Transverse colon (tissue), 4 donors: ENCODE measurements at places on chromosomes 1 and 21.

GRCh38 chr1:234018816-234019215, 114.3 kb downstream of the SLC35F3 start:
- no peak for DNase-seq

GRCh38 chr1:17735793-17736192, 19.3 kb upstream of the ACTL8 start:
- no peak for DNase-seq

DNA sequence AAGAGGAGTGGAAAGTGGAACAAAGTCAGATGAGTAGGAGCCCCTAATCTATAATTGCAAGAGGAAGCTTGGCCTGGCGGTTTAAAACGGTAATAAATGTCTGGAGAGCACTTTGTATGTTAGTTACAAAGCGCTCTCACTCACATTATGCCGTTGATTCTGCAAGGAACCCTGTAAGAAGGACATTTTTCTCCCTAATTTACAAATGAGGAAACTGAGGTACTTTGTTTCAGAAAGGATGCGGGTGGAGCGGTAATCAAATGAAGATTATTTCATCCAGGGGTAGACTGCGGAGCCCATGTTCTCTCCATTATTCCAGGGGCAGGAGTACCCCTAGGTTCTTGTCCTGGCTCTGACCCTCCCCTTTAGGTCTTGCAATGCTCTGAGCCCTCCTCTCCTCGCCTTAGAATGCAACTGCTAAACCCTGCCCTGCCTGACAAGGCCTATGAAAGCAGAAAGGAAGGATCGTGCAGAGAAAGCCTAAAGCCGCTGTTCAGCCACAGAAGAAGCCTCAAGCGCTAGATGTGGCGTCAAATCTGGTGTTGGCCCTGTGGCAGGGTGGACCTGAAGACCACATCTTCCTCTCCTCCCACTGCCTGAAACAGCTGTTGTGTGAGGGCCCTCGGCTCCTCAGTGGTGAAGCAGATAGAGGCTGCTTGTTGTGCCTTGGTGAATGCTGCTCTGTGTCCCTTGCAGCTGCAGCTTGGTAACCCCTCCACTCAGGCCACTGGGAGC, 588 bp upstream of the PACC1 start:
- no peak for DNase-seq

DNA sequence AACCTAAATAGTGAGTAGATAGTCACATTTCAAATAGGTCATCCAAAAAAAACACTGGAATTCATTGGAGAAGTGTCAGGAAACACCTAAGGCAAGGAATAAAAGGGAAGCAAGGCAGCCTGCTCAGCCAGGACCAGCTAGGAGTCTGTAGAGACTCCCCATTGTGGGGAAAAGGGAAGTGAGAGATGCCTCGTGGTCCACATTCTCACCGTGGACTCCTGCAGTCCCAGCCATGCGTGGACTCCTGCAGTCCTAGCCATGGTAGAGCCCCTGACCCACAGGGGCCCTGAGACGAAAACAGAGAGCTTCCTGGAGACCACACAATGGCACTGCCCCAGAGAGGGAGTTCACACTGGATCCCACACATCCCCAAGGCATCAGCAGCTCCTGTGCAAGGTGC, 97.5 kb downstream of the LRIG2 start:
- DNase-seq = no peak

DNA sequence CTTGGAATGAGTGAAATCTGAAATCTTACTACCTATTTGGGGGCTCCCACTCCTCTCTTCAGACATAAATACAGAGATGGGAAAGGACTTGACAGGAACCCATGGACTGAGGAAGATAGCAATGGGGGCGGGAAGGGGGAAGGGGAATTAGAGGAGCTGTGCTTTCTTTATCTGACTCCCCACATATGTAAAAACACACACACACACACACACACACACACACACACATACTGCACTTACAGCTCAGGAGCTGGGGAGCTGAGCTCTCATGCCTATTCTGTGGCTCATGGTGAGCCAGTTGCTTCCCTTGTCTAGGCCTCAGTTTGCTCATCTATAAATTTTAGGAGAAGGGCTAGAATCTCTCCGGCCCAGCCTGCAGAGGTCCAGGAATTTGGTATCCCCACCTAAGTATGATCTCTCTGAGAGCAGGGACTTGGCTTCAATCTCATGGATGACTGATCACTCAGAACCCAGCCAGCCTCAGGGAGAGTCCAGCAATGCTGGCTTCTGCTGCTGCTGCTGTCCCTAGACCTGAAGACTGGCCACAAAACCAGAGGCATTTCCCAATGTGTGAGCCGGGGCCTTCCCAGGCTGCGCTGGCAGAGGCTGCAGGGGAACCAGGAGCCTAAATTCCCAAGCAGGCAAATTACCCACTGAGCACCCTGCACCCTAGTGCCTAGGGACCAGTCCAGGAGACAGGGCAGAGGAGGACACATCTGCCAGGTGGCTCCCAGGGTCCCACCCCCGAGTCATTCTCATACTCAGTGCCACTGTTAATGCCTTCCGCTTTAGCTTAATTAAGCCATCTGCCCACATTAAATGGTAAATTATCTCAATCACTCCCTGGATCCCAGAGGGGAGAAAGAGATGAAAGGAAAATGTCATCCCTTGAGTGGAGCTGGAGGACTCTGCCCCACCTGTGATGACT, 57.5 kb upstream of the RBM15 start:
- DNase-seq = no peak

GRCh38 chr21:38310646-38311485, 54.1 kb downstream of the KCNJ15 start:
- DNase-seq = no peak

DNA sequence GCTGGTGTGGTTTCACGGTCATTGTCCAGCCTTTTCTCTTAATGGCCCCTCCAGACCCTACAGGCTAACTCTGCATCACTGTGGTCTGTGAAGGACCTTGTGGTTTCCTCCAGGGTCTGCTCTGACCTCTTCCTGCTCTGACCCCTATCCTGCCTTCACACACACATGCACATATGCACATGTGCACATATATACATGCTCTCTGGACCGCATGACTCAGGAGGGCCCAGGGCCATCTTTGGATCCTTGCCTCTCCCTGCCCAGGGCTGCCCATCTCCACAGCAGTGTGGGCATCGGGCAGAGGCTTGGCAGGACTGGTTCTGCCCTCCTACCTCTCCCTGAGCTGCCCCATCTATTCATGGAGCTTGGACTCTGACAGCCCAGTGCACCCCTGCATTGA, 510.9 kb downstream of the PTPRU start:
- no peak for DNase-seq

- no peak for DNase-seq
Measured at GRCh38 chr1:207103892-207104373, at the start of gene C4BPA. Gene C4BPA, plus strand, starts transcription at chr1:207104233. Its CDS starts 8,793 bp downstream, at chr1:207113026.

- DNase-seq = no peak
Measured at GRCh38 chr1:110916669-110917306, 43.8 kb downstream of the CD53 start.

DNA sequence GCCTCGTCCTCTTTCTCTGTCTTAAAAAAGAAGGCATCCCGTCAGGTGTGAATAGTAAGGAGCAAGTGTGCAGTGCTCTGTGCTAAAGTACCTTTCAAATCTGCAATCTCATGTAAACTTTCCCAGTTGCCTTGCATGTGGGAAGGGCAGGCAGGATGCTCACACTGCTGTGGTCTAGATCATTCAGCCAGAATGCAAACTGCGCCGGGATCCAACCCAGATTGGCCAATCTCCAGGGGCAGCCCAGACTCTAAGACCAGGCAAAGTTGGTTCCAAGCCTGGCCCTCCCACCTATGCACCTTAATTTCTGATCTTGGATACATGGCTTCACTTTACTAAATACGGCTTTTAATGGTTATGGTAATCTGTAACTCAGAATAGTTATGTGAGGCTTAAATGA, 3.2 kb upstream of the MAP1LC3C start:
- no peak for DNase-seq

GRCh38 chr1:12607263-12607662, 10.7 kb downstream of the DHRS3 start:
- DNase-seq = no peak

GRCh38 chr1:150281758-150282557, at the start of gene CIART:
Gene CIART, plus strand, starts transcription at chr1:150282554. Its CDS starts 714 bp downstream, at chr1:150283268.
- peak; percentile 82 for DNase-seq

GRCh38 chr1:113617438-113618141, 141.7 kb downstream of the PHTF1 start:
- DNase-seq = no peak

GRCh38 chr1:229229721-229230139, 41.2 kb upstream of the RAB4A start:
- peak; percentile 40 for DNase-seq

- DNase-seq = no peak
Measured at GRCh38 chr1:31764312-31765040, at the start of gene ADGRB2. Gene ADGRB2, minus strand, starts transcription at chr1:31764340. Its CDS starts 7,119 bp downstream, at chr1:31757221.

- no peak for DNase-seq
Measured at GRCh38 chr1:176033881-176034280, 173.2 kb downstream of the COP1 start.

DNA sequence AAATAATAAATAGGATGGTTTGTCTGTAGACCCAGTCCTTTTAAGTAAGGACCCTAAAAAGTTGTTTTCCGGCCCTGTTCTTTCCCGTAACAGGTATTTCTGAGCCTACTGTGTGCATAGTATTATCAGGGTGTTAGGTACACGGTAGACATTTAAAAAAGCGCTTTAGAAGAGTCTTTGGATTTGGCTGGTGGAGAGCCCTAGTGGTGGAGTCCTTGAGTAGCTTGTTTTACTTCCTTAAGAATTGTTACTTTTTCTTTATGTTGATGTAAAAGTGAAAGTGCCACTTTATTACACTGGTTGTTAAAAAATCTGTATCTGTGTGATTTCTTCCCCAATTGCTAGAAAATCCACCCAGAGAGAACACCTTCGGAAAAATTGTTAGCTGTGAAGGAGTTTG, 36.8 kb downstream of the SMYD2 start:
- DNase-seq = no peak
